Effector memory CD8-positive, alpha-beta T cell (primary cell): ENCODE measurements at places on chromosomes 6 and 20.
A peak's percentile ranks its signal among the peaks of the same experiment; 100 is the strongest.

- no peak for DNase-seq
Observed at GRCh38 chr20:9228774-9229450, 160.0 kb downstream of the PLCB4 start.

DNA sequence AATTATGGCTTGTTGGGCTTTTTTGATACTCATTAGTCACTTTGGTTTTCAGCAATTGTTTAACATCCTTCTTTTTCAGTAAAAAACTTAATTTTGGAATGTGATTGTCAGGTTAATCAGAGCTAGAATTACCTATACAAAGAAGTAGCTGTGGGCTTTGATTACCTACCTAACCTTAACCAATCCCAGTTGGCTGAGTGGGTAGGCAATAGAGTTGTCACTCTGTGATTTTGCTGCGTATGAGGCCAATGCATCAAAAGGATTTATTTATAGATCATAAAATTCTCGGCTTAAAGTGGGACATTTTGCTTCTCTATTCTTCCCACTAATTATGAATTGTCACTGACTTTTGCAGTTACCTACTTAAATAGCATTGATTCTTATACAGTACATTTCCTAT is 111.4 kb downstream of the PHACTR1 start:
- no peak for DNase-seq

DNA sequence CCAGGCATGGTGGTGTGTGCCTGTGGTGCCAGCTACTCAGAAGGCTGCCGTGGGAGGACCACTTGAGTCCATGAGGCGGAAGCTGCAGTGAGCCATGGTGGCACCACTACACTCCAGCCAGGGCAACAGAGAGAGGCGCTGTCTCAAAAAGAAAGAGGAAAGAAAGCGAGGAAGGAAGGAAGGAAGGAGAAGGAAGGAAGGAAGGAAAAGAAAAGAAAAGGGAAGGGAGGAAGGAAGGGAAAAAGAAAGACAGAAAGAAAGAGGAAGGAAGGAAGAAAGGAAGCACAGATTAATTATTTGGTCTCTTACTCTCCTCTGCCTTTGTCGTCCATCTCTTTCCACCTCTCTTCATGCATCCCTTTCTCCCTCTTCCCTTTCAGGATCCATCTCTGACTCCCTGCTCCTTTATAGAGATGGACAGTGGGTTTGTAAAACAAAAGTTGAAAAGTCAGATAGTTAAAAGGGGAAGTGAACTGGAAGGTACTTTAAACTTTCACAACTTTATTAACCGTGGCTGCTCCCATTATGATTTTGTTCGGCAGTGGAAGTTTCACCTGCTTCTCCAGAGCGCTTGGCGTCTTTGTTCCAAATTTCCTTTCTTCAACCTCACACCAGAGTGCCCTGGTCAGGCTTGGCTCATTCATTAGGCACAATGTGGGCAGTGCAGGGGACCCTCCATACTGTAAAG is 1.5 kb downstream of the HLA-DQA1 start:
- DNase-seq, result no peak

DNA sequence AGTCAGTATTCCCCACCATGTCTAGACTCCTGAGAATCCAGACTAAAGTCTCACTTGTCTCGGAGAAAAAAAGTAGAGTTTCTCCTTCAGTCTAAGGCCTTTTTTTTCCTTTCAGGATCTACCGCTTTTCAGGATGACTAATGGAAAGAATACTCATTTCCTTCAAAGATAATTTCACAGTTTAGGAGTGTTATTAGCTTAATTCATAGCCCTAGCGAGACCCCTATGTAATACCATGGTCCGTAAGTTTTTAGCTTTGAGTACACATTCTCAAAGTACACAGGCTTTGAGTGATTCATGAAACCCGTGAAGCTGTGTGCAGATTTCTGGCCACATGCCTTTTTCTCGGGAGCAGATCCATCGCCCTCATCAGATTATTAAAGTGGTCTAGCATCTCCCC is 133.1 kb downstream of the SOX4 start:
- no peak for DNase-seq

- no peak for DNase-seq
Observed at GRCh38 chr6:84625506-84625905, 138.9 kb downstream of the TBX18 start.

DNA sequence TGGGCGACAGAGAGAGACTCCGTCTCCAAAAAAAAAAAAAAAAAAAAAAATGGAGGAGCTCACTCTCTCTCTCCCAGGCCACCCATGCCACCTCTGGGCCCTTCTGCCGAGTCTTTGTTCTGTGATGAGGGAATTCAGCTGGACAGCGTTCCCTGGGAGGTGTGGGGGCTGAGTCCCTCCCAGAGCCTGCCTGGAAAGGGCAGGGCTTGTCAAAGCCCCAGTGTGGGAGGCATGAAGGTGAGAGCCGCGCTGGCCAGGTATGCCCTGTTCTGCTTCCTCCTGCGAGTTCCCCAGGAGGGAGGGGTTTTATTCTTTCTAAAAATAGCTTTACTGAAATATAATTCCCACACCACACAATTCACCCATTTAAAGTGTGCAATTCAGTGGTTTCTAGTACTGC is 69.6 kb downstream of the TMEM242 start:
- DNase-seq, result no peak

DNA sequence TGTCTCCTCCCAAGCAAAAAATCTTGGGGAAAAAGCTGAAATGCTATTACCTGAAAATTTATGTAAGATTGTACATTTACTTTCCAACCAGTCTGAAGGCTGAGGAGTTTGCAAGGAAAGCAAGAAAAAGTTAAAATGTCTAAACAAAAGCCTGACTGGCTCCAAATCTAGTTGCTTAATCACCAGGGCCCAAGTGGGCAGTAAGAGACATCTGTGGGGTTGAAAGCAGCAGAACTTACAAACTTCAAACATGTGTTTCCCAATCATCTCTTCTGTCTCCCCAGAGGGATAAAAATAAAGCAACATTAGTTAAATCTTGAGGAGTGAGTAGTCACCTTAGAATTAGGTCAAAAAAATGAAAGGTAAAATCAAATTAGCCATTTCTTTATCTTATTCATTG is 98.6 kb downstream of the OGFRL1 start:
- DNase-seq, result no peak

- no peak for DNase-seq
Observed at GRCh38 chr6:154414021-154414813, 57.6 kb upstream of the IPCEF1 start.

GRCh38 chr20:3194617-3195280 is 9.7 kb downstream of the DDRGK1 start:
- DNase-seq, result no peak

DNA sequence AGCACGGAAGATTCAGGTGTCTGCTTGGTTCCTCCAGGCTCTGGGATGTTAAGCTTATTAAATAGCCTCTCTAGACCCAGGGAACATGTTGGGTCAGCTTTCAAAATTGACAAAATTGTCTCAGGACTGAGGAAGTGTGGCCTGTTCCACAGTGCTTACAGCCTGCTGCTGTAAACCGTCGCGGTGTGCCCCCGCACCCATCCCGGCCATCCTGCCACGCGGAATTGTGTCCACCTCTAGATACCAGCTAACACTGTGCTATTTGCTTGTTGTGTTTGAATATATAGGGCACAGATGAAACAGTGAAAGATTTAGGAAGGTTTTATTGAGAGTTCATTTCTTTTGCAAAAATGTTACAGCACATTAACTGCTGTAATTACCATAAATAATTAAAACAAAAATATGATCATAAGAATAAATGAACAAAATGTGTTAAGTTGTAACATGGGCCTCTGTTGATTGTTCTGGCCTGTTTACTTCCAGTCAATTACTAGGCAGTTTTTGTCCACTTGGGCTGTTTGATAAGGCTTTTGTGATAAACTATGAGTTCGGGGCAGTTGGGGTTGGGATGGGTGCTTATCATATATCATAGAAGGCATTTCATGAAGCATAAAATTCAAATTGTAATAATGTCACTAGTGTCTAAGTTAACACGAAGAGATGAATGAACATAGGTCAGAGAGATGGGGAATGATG is 77.4 kb downstream of the ARID1B start:
- DNase-seq, result no peak

- DNase-seq, result no peak
Observed at GRCh38 chr6:53312355-53312754, 36.4 kb downstream of the ELOVL5 start.

- no peak for DNase-seq
Observed at GRCh38 chr6:15547400-15547799, 115.4 kb downstream of the DTNBP1 start.

DNA sequence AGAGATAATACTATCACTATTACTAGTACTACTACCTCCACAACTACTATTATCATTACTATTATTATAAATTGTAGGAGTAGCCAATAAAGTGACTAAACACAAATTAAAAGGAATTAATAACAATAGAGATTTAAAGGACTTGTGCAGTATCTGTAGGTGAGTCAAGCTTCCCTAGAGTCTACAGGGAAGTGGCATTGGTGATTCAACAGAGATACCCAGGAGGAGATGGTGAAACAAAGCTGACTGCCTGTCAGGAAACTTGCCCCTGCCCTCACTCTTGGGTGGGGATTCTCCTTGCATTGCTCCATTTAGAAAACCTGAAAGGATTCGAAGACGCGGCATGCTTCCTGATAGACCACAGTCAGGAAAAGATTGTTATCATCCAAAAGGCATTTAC is 23.3 kb upstream of the BCLAF1 start:
- no peak for DNase-seq

- peak; percentile 40 for DNase-seq
Observed at GRCh38 chr6:106608080-106608668, 21.1 kb downstream of the RTN4IP1 start.

GRCh38 chr6:74415056-74415455 is 719.1 kb downstream of the CD109 start:
- no peak for DNase-seq

- DNase-seq, result no peak
Observed at GRCh38 chr6:51292659-51293058, 474.0 kb downstream of the TFAP2B start.

DNA sequence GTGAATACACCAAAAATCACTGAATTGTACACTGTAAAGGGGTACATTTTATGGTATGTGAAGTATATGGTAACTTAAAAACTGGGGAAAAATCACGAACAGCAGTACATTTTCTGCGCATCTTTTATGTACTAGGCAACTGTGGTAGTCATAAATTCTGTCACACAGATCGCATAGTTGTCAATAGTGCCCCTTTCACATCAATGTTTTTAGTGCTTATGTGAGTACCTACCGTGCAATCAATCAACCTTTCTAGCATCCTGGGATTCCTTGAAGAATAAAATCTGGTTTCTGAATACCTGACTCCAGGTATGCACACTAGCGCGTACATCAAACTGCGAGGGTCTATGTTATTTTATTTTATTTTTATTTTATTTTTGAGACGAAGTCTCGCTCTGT is 637 bp upstream of the RPF2 start:
- DNase-seq, result no peak

GRCh38 chr20:23880417-23880816 is 869 bp upstream of the CST5 start:
- DNase-seq, result no peak

GRCh38 chr20:22928679-22929078 is 106.4 kb upstream of the SSTR4 start:
- DNase-seq, result no peak

DNA sequence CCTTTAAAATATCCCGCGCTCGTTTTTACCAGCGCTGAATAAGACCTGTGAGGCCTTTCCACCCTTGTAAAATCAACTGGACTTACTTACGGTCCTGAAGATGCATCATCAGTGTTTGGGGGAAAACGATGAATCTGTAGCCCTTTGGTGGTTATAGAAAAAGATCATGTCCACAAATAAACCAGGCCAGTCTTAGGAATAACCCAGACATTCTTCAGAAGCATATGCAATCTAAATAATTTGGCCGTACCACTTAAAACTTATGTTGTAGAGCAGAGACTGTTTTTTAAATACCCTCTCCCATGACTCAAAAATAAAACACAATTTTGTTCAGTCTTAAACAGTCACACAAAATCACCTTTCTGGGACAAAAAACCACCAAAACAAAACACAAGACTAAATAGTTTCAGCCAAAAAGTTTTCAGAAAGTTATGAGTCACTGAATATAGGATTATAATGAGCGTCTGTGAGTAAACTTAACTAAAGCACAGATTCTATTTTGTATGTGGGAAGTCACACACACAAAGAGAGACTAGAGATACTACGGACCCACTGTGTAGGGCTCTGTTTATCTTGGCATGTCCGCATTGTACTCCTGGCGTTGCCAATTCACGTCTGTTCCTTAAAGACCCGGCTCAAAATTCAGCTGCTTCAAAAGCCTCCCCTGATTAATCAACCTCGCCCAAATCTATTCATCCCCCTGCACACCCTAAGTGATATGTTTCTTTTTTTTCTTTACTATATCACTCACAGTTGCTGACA is 26.5 kb upstream of the SMOC2 start:
- DNase-seq, result no peak

GRCh38 chr6:130034378-130035146 is 16.2 kb downstream of the L3MBTL3 start:
- DNase-seq, result no peak

DNA sequence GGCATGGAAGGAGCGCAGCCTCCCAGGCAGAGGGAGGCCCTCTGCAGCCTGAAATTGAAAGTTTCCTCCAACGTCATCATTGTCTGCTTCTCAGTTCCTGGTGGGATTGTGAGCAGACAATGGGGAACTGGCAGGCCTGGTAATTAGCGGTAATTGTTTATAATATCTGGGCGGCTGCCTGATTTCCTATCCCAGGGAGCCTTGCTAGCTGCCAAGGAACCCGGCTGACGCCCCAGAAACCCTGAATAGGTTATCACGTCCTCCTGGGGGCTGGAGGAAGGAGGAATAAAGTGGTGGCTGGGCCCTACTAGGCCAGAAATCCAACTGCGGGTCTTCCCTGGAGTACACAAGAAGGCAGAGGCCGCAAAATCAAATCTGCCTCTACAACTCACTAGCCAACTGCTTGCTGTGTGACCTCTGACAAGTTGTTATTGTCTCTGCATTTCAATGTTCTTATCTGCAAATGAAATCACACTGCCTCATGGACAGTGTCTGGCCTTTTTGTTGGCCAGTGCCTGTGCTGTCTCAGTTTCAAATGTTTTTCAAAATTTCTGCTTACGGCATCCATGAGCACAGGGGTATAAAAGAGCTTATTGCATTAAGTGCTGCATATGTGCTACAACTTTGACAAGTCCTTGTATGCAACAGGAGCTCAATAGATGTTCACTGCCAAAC is 16.9 kb downstream of the KCNK15 start:
- no peak for DNase-seq

DNA sequence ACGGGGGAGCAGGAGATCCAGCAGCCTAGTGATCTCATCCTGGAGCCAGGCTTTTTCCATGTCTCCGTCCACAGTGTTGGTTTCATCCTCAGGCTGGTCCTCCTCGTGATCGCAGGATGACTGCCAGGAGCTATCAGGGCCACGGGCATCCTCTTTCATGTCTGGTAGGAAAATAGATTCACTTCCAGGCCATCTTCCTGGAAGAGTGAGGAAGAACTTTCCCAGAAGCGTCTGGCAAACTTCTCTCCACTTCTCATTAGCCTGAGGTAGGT is 15.3 kb upstream of the SLC9A8 start:
- DNase-seq, result no peak
